ENCODE measurements at places on chromosomes 6 and 20.

- DNase-seq: no peak
These were observed 394 bp downstream of the AKAP12 start for GRCh38 chr6:151240036-151240685.

GRCh38 chr20:2312876-2313275 lies 17.1 kb downstream of the TGM3 start:
- no peak for DNase-seq

- DNase-seq: no peak
These were observed 24.0 kb downstream of the MTFR2 start for GRCh38 chr6:136226027-136226673.

DNA sequence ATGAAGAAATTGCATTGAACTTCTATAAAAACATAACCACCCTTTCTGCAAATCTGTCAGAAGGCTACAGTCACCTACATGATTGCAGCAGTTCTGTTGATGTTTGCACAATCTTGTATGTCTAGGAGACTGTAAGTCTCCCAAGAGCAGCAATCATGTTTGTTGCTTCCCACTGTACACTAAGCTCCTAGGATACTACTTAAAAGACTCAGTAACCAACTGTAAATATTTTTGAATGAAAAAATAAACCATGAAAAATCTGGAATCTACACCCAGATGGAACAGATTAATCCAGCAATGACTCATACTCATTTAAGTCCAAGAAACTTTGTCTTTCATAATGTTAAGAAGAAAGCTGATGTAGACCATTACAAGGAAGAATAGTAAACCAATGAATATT lies 168.5 kb upstream of the ATXN1 start:
- no peak for DNase-seq

- DNase-seq: no peak
These were observed 480.5 kb upstream of the HTR1E start for GRCh38 chr6:86456821-86457220.

GRCh38 chr6:15874821-15875220 lies 212.0 kb upstream of the DTNBP1 start:
- DNase-seq: no peak

DNA sequence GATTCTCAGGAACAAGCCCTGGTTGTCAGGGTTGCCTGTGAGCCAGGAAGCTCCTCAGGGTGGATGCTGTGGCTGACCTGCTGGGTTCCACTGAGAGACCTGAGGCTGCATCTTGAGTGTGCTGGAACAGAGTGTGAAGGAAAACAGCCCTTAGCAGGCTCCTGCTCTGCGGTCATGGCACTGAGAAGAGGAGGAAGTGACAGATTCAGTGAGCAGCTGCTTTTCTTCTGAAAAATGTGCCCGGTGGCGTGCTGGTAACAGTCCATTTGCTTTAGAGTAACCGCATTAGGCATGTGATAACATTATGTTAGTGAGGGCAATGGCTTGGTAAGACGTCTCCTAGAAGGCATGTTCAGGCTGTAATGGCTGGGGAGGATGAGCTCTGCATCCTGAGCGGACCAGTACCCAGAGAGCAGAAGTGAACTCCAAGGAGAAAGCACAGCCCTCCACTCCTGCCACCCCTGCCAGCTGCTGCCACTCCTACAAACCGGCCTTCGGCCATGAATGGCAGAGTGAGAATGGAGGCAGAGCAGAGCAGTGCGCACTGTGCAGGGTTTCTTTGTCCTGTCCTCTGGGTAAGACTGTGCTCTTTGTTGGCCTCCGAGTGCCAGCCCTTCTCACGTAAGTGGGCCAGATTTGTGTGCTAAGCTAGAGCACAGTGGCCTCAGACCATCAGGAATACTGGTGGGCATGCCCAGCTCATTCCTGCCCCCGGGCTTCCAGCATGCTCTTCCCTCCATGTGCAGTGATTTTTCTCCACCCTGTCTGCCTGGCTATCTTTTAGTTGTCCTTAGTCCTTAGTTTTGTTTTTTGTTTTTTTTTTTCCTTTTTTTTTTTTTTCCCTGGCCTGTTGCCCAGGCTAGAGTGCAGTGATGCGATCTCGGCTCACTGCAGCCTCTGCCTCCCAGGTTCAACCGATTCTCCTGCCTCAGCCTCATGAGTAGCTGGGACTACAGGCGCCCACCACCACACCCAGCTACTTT lies 98.1 kb upstream of the VSTM2L start:
- no peak for DNase-seq

- no peak for DNase-seq
These were observed 10.7 kb downstream of the TULP4 start for GRCh38 chr6:158322724-158323560.

- DNase-seq: no peak
These were observed 61.5 kb downstream of the TRAM2 start for GRCh38 chr6:52515219-52515960.

- DNase-seq: no peak
These were observed 48.5 kb downstream of the PYGB start for GRCh38 chr20:25296094-25297093.

GRCh38 chr6:52317841-52318581 lies 33.5 kb upstream of the MCM3 start:
- no peak for DNase-seq

DNA sequence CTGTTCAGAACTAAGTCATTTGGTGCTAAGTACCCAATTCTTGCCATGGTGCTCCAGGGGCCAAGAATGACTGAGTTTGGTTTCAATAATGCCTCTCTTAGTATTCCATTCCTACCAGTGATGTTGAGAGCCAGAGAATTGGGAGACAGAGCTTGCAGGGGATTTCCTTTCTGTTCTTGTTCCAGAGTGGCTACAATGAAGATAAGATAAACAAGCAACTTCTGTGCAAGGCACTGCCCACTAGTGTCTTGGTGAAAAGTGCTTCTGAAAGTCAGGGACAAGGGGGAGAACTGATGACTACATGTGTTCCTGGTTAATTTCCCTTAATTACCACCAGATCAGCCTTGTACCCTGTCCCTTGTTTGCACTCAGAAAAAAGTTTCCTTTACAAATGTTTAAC lies 421.6 kb downstream of the BCKDHB start:
- no peak for DNase-seq

DNA sequence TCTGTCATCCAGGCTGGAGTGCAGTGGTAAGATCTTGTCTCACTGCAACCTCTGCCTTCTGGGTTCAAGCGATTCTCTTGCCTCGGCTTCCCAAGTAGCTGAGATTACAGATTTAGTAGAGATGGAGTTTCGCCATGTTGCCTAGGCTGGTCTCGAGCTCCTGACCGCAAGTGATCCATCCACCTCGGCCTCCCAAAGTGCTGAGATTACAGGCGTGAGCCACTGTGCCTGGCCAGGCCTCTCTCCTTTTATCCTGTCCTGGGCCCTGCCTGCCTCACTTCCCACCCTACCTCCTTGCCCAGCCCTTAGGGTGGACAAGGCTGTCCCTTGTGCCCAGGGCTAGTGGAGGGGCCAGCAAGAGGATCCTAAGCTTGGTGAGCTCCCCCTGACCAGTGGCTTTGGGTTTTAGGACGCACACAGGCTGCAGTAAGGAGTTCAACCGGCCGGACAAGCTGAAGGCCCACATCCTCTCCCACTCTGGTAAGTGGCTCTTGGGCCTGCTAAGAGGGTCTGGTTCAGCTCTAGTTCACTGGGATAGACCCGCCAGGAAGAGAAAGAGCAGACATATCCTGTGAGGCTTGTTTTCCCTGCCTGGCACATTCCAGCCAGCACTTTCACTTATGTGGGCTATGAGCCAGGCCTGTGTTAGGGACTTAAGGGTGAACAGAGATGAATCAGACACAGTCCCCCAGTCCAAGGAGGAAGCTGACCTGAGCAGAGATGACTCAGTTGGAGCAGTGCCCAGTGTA lies 21.9 kb upstream of the CHMP4B start:
- DNase-seq: no peak

DNA sequence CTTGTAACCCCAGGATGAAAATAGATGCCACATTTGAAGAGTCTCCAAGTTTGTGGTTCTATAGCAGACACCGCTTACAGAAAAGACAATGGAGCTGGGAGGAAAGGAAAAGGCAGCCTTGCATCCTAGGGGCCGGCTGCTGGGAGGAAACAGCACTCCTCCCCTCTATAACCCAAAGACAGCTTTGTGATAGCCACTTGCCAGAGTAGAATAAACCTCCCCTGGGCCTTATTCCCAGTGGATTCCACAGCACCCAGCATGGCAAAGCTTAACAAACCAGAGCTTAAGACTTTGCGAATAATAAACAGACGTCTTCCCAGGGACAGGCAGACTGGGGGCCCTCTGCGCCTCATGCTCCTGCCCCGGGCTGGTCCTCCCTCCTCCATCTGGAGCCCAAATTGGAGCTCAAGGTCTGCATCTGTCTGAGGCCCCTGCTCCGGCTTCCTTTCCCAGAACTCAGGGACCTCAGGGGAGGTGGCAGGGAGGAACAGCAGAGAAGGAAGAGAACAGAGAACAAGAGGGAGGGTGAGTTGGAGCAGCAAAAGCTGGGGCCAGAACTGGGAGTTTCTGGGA lies 8.8 kb upstream of the TAF8 start:
- DNase-seq: no peak

DNA sequence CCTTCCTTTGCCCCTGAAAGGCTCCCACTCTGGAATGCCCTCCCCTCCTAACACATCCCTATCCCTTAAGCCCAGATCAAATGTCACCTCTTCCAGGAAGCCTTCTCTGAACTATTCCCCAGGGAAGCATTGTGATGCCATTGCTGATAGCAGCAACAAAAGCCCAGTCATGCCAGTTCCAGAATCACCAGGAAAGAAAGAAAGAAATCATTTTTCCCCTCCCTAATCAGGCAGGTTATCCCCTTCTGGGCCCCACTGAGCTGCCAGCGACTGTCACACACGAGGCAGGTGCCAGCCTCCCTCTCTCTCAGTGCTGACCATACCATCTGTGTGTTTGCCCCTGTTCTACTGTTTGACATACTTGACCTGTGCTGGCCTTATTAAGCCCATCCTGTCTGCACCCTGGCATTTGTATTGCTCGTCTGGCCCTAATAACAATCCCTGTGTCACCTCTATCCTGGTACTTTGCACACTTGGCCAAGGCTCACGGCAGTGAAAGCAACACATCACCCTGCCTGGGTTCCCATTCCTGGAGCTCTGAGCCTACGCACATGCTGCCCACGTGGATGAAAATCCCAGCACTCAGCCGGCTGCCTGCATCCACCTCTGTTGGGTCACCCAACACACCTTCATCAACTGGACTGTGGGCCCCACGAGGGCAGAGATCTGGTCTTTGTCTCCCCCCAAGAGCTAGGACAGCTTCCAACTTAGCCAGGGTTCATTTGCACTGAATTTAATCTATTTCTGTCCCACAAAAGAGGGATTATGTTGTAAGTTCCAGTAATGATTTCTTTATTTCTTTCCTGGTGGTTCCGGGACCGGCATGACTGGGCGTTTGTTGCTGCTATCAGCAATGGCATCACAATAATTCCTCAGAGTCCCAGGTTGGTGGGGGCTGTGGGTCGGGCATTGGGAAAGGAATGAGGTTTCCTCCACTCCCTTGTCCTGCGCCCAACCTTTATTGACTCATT lies 5.3 kb upstream of the BPIFB1 start:
- no peak for DNase-seq

- no peak for DNase-seq
These were observed 2.3 kb upstream of the MARCKS start for GRCh38 chr6:113854531-113855499.

GRCh38 chr6:129098061-129098553 lies 215.2 kb downstream of the LAMA2 start:
- DNase-seq: no peak

DNA sequence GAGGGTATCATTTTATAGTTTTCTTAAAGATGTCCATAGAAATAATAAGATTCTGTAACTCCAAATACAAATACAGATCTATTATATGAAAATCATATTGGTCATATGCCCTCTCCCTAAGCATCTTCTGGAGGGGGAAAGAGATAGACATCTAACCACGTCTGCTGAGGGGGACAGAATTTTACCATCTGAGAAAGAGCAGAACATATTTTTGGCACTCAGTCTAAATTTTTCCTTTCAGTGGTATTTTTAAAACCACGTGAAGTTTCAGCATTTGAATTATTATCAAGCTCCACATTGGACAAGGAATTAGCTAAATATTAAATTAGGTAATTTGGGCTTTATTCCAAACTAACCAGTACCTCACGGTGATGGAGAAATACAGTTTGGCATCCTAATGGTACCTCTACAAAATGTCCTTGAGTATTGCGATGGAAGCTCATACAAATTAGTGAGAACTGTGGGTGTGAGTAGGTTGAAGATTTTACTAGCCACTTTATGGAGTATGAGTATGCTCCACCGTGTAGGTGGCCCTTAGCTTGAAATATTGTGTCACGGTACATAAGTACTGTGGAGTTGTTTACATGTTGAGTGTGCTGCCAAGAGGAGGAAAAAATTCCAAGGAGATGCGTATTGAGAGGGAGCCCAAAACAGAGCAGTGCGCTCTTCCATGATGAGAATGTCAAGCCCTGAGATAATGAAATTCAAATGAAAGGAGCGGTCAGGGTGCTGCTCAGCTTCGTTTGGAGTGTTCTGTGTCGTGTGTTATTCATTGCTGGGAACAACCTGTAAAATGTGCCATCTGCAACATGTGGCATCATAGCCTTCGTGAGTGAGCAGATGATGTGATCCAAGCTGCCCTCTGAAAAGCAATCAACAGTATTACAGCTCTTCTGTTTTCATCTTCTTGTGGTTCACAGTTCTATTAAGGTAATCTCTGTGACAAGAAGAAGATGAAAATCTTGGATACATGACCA lies 48.4 kb upstream of the PHACTR2 start:
- no peak for DNase-seq

DNA sequence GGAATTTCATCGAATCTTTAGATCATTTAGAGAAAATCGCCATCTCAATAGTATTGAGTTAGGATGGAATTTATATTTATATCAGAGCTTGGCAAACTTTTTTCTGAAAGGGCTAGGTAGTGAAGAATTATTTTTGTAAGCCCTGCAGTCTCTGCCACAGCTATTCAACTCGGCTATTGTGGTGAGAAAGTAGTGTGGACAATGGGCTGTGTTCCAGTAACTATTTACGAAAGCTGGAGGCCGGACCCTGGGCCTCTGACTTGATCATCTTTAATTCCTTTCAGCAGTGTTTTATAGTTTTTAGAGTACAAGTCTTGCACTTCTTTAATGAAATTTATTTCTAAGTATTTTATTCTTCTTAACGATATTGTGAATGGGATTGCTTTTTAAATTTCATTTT lies 201.5 kb downstream of the FARS2 start:
- no peak for DNase-seq

DNA sequence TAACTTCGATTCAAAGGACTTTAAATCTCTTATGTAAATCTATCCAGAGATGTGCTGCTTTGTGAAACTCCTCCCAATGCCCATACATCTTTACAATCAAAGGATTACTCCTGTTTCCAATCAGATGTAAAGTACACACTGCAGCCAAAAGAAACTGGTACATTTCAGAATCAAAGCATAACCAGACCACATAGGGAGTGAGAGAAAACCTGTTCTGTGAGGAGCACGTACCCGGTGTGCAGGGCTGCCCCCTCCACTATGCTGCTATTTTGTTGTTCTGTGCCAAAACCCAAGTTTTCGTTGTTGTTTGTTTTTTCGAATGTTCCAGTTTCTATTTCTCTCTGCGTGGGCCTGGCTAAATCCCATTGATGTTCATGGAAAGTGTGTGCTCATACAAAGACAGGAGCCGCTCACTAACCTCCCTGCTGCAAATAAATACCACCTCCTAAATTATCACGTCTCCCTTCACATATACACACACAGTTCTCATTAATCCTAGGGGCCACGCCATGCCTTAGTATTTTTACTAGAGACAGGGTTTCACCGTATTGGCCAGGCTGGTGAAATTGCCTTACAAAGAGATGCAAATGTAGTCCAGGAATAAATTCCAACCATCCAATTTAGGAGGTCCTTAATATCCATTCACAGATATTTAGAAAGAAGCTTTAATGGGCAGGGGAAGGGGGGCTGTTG lies 52.9 kb downstream of the ATP9A start:
- DNase-seq: no peak

- no peak for DNase-seq
These were observed 12.0 kb downstream of the ZNF217 start for GRCh38 chr20:53581444-53582250.
